NCI-H526 (cell line): ENCODE measurements at places on chromosomes 2 and 18.

DNA sequence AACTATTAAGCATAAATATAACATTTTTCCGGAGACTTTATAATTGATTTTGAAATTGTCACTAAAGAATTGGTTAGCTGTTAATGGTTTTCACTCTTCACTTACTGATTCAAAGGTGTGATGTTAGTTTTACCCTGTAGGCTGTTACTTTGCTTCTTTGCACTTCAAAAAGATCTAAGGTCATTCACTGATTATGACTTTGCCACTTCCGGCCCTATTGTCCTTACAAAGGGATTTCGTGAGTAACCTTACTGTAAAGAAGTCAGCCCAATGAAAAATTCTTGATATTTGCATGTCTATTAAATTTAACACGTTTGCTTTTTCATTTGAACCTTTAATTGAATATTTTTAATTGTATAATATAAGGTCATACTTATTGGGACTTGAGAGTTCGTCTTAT, 61.4 kb downstream of the GREB1L start:
- no peak for DNase-seq

- no peak for DNase-seq
Observed at GRCh38 chr2:120262761-120263428, 10.2 kb downstream of the RALB start.

DNA sequence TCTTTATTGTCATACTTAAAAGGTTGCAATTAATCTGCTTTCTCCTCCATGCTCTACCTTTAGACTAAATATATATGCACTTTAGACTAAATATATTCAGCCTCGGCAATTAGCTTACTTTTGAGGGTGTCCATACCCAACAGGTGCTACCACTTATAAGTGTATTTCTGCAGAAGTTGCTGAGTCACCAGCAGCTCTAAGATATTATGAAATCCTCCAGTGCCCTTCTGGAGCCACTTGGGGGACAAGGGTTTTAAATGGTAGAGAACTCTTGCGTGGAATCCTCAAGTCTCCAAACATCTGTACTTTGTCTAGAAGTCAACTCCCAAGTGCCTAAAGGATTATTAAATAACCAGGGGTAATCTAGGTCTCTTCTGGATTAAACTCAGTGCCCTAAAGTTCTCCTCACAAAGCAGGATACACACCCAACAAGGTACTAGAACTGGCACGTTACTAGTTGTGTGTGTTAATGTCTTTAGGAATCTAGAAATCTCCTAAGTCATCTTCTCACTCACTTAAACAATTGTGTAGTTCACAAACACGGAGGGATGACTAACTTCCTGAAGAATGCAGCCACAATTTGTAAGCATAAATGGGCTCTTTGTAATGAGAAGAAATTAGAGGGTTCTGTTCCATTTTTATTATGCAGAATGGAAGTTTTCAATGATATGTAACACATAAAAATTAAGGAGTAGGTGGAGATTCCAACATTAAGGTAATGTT, 159.7 kb downstream of the CD226 start:
- no peak for DNase-seq

DNA sequence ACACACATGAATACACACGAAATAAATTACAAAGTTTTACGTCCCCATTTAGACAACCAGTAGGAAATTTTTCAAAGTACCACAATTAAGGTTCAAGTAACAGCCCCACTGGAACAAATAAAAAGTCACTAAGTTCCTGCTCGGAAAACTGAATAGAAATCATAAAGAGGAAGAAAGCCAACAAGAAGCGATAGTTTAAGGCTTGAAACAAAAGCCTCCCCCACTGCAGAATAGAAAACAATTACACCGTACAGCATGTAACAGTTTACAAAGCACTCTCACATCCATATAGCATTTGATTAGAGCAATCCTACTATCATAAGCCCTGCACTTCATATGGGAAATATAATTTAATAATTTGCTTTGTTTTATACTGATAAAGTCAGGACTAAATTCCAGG, 15.5 kb downstream of the KLF7 start:
- no peak for DNase-seq

DNA sequence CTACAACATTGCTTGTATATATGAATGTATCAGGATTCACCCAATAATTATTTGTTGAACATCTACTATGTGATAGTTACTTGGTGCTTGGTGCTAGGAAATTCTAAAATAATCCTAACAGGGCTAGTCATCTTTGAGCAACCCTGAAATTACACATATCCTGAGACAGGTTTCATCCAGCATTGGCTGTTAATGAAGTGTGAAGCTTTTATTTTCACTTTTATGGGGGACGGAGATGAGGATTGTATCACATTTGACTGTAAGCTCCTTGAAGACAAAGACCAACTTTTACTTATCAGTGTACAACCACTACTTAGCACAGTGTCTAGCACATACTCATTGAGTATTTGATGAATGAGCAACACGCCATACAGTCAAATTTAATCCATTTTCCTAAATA, 6.8 kb upstream of the GALM start:
- DNase-seq: no peak

DNA sequence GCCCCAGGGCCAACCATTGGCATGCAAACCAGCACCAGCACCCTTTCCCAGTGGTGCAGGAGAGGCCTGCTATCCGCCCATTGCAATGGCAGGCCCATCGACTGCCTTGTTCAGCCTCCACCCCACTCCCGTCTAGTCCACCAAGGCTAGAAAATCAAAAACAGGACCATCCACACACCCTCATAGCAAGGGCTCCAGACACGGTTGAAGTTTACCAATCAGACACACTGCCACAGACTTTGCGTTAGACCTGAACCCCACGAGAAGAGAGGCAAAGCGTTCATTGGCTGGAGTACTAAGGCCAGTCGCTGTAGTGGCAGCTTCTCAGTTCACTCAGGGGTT, 95.3 kb upstream of the TEX51 start:
- no peak for DNase-seq

DNA sequence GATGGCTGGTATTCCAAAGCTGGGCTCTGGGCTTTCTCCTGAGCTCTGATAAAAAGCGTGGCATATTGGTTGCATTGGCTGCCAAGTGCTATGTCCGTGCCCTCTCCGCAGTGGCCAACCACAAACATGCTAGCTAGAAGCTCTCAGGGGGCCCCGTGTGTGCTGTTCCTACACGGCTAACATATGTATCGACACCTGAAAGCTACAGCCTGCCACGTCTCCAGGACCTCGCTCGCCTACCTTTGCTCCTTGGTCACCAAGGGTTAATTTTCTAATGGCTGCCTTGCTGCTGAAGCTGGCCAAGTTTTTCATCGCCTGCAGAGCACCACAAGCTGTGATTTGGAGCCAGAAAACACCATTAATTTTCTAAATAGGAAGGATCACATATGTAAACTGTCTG, 888.4 kb downstream of the BCL11A start:
- no peak for DNase-seq

GRCh38 chr2:209806318-209806717, 34.7 kb downstream of the UNC80 start:
- DNase-seq: no peak

- DNase-seq: no peak
Observed at GRCh38 chr2:50782543-50782942, 249.4 kb downstream of the NRXN1 start.

DNA sequence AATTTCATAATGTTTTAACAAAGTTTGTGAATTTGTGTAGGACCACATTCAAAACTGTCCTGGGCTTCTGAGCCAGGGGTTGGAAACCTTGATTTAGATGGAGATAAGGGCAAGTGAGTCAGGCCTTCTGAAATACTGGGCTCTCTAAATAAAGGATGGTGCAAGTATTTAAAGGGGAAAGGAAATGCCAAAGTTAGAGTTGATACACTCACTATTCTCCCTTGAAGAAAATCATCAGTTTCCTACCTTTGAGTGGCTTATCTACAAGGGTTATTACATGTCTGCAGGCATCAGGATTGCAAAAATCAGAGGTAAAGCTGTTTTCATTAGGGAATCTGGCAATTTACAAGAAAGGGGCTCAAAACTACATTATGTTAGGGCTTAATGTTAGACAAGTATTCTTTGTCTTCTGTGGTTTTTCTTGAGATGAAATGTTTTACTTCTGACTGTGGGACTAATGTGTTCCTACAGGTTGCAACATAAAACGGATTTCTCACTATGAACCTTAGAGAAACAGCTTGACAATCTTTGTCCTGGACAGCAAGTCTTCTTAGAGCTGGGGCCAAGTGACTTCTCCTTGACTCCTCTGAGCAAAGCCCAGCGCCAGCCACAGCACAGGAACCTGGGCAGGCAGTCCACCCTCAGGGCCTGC, 31.1 kb downstream of the RNU4ATAC start:
- no peak for DNase-seq

- peak; percentile 4 for DNase-seq
Observed at GRCh38 chr2:32358111-32358482, 1.3 kb downstream of the BIRC6 start.

DNA sequence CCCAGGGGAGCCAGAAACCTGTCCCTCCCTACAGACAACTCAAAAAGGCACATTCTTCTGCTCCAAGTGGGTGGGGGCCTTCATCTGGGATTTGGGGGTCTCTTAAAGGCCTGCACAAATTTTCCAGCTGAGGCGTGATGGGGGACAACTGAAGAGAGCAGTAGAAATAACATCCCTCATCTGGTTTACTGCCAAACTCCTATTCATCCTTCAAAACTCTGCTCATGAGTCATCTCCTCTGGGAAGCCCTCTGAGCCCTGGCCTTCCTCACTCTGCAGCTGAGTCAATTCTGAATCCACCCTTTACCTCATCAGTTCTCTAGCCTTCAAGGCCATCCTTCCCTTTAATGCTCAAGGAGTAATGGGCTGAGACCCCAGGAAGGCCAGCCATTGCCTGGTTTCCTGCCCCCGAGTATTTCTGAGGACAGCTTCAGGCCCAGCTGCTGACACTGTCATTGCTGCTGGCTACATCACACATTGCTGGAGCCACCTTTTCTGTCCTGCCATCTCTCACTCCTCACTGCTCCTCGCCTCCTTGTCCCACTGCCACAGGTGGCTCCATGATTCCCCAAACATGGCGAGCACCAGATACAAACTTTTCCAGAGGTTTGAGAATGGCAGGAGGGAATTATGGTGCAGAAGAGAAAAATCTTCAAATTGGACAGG, 32.2 kb upstream of the GLI2 start:
- no peak for DNase-seq

GRCh38 chr2:125167152-125167551, 1142.1 kb downstream of the CNTNAP5 start:
- DNase-seq: no peak

DNA sequence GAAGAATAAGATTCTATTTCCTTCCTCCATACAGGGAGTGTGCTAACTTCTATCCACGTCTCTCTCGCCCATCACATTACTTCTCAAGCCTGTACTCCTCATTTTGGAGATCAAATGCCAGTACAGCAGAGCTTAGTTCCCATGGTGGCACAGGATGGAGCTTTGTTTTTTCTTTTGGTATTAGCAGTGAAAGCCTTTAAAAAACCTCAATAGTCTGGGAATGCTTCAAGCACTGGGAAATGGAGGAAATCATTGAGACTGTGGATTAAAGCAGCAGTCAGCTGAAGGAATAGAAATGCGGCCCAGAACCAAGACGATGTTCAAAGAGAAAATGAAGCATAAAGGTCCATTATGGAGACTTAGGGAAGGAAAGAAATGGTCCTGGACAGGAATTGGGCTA, 102.3 kb downstream of the NRXN1 start:
- DNase-seq: no peak

GRCh38 chr2:101550555-101550954, 75.6 kb upstream of the RFX8 start:
- no peak for DNase-seq
